Naive thymus-derived CD8-positive, alpha-beta T cell (primary cell): ENCODE measurements at places on chromosomes 2 and 18.

DNA sequence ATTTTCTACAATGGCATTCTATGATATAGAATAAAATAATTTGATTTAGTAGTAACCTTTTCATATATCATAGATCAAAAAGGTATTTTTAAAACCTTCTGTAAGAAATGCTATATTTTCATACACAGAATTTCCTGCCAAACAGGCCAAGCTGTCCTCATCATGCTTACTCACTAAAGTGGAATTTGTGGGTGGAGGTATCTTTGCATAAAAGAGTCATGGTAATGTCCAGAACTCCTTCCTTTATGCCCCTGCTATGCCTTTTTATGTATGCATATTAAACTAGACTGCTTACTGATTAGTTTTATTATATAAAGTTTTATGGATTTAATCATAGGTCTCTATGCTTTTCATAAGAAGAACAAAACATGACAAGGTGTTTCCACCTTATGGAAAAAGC lies 27.5 kb upstream of the MARCHF7 start:
- DNase-seq: no peak

- no peak for DNase-seq
Measured at GRCh38 chr2:182078988-182079602, 93.4 kb downstream of the PPP1R1C start.

DNA sequence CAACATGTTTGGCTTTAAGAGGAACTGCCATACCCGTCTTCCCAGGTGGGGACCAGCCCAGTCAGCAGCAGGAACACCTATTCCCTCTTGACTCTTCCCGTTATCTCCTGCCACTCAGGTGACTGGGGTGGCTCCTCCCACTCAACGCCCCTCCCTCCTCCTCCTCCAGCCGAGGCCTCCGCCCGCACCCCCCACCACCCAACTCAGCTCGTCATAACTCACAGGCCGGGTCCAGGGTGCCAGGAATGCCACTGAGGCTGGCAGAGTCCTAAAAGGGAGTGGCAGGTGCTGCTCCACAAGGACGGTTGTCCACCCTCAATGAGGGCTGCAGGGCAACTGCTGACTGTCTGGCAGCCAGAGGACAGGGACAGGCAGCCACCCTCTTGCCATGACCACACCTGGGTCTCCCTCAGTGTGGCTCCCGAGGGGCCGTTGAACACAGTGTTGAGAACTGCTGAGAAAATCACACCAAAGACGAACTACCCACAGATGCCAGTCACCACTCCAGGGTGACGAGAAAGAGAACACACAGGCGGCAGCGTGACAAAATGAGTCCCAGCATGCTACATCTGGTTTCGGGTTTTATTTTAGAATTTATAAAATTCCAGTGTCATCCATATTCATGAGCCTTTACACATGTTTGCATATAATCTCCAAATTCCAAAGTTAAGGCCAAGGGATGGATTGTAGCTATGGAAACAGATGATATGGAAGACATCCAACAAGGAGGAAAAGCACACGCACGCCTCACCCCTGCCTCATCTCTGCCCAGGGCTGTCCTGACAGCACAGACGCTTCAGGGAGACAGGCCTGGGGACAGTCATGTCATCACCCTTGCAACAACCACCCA lies 38.5 kb downstream of the ANO7 start:
- no peak for DNase-seq

GRCh38 chr2:46887028-46887885 lies 28.3 kb downstream of the MCFD2 start:
- DNase-seq: no peak

DNA sequence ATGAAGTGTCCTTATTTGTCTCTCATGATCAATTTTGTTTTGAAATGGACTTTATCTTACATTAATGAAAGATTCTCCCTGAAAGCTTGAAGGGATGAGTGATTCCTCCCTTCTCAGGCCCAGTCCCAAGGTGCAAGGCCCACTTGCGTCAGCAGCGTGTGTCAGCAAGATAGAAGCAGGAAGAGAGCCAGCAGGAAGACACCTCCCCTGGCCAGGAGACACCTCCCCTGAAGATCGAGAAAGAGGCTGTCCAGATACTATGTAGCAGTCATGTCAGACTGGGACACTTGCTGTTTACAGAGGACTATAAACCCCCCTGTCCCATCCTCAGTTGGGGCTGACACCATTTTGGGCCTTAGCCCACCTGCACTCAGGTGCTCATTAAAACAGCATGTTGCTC lies 38.3 kb downstream of the TIMM21 start:
- DNase-seq: no peak

DNA sequence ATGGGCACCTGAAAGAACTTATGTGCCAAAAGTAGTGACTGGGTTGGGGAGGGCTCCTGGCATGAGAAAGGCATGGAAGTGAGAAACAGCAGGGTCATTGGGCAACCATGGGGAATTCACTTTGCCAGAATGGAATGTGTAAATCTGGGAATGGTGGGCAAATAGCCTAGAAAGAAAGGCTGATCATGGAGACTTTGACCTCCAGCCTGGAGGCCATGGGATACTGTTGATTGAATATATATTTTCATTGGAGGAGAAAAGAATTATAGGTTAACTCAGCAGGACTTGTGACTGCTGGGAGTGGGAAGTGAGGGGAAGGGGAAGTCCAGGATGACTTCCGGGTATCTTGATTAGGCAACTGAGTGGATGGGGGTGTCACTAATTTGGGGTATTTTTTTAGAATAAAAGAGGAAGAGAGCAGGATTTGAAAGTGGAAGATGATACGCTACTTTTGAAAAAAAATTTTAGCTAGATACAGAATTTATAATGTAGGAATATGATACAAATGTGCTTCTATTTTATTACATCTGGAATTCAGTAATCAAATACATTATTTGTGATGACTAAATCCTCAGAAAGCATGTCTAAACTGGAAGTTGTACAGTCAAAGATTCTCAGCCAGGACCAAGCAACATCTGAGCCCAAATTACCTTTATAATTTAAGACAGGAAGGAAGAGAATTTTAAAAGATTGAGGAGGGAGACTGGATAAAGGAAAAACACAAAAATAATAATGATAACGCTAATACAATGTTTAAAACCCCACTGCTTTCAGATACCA lies 116.2 kb downstream of the GATA6 start:
- no peak for DNase-seq

GRCh38 chr2:239758279-239758877 lies 266.8 kb downstream of the NDUFA10 start:
- DNase-seq: no peak

- DNase-seq: no peak
Measured at GRCh38 chr2:64359171-64359891, 94.6 kb upstream of the LGALSL start.

DNA sequence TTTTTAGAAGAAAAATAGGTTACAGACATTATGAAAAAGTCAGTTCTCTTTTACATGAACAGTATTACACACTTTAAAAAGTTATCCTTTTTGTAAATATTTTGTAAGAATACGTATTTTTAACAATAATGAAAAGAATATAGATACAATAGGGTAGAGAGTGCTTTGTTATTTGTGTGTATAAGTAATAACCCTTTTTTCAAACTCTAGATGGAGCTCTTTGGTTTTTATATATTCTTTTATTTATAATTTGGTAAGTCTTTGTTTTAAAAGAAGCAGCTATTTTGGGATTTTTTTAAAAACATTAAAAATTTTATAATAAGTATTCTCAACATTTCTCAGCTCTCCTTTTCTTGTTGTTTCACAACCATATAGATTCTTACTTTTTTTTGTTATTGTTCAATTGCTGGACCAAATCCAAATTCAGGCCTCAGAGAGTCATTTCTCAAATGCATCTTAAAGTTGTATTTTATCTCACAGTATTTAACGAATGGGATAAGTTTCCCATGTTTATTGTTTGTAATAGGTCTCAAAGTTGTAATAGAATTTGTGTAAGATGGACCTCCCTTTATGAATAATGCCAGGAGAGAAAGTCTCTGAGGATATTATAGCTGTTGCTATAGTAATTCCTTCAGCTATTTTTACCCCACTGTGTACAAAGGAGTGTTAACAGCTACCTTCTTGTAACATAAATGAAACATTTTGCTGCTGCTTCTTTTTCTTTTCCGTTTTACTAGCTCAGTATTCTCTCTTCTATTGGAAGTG lies 46.4 kb downstream of the ACYP2 start:
- DNase-seq: no peak

GRCh38 chr2:9326975-9327374 lies 96.4 kb downstream of the ITGB1BP1 start:
- DNase-seq: no peak

DNA sequence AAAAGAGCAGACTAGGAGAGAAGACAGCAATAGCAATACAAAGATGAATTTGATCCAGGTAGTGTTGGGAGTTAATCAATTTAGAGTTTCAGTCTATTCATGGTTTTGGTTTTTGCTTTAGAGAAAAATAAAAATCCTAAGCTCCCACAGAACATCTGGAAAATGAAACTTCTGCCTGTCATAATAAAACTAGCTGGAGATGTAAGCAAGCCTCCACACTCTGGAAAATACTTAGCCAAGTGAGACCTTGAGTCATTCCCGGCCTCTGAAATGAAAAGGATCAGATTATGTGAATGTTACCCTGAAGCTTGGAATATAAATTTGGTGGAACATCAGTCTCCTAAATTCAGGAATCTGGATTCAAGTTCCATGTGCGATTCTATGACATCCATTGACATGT lies 485.6 kb upstream of the SPRED2 start:
- no peak for DNase-seq

- no peak for DNase-seq
Measured at GRCh38 chr2:128505575-128506526, 187.2 kb upstream of the HS6ST1 start.

DNA sequence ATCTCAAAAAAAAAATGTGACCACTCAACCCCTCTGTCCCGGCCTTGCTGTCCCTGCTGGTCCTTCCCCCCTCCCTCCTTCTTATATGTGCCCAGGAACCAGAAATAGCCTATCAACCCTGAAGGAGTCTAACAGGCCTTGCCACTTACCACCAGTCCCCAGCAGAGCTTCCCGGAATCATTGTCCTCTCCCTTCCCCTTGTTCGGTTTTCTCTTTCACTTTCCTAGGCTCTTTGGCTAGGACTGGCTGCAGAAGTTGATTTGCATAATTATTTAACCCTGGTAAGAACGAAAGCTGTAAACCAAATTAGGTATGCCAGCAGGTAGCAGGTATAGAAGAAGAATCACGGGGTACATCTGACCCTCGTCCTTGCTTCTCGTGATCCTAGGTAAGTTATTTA lies 72.6 kb upstream of the ZNF532 start:
- no peak for DNase-seq

DNA sequence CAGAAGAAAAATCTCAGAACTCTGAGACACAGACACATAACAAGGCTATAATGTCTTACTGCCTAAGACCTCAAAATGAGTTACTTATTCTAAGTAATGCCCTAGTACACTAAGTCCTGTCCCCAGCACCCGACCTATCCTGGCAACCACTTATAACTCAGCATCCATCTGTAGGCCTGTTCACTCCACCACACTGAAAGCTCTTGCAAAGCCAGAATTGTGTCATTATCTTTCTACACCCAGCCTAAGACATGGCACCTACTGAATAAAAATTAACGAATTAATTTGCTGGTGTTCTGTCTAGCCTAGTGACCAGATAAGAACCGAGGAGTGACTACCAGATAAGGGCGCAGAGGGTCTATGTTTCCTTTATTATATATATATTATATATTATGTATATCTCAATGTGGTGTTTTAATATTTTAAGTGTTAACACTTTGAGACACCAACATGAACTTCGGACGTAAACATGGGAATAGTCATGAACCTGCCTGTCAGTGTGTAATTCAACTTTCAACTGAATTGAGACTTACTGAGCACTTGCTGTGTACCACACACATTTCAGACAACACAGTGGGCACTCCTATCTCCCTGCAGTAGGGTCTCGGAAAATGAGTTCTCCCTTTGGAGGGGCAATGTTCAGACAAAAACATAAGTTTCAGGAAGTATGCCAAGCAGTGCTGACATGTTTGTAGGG lies 27.7 kb downstream of the TMEM131 start:
- DNase-seq: no peak

DNA sequence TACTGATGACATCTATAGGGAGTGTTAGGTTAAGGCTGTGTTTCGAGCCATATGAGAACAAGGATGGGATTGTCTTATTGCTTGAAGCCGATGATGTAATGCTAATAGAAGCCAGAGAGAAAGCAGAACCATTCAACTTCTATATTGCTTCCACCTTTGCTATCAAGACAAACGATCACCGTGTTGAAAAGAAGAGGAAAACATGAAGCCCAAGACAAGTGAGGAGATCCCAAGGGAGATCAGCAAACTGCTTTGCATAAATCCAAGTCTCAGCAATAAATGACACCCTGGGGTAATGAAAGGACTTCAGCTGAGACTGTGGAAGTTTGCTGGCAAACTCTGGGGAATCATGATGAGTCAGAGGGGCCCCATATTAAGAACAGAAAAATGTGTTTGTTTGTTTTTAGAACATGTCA lies 206.2 kb downstream of the NCKAP5 start:
- no peak for DNase-seq

DNA sequence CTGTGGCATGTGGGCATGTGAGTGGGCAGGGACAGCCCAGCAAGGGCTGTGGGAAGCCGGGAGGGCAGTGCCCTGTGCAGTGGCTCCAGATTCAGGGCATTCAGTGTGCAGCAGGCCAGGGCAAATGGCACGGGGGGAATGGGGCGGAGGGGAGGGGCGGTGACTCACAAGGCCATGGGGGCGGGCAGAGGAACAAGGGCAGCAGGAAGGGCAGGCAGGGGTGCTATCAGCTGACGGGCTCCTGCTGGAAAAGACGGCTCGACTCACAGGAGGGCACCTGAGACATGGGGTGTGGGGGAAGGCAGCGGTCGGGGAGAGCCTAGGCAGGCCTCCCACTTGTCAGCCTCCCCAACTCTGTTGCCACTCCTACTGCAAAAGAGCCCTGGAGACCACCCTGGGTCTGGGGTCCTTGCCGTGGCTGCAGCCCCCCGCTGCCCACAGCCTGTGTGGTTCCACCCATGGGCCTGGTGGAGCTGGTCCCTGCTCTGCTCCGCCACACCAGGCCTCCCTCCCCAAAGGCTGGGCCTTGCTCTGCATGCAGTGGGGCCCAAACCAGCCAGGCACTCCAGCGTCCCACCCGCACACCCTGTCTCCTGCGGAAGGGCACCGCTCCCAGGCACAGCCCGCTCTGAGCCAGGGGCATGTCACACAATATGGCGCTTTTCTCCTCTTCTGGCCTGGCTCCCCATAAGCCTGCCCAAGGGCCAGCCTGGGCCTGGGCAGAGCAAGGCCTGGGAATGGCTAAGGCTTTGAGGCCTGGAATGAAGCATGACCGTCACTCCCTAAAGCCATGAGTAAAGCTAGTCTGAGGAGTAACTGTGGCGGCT lies 25.9 kb downstream of the HS6ST1 start:
- no peak for DNase-seq
